ENCODE measurements at places on chromosomes 2 and 18. TPM values are rescaled to one million over a fixed set of nuclear protein-coding genes. Genes with fewer than 3 reads are reported as not detected.

The FBXO36 gene
- 3.4 TPM for total RNA-seq

The TUBB8B gene
- total RNA-seq = not detected

The ZNF396 gene
- 0.79 TPM for total RNA-seq

The KCNJ3 gene
- total RNA-seq = not detected

GRCh38 chr2:221204699-221205098, 367.4 kb downstream of the EPHA4 start:
- no peak for DNase-seq

- peak; percentile 84 for DNase-seq
These were observed 201.1 kb upstream of the FBXO11 start for GRCh38 chr2:48107326-48107925.

DNA sequence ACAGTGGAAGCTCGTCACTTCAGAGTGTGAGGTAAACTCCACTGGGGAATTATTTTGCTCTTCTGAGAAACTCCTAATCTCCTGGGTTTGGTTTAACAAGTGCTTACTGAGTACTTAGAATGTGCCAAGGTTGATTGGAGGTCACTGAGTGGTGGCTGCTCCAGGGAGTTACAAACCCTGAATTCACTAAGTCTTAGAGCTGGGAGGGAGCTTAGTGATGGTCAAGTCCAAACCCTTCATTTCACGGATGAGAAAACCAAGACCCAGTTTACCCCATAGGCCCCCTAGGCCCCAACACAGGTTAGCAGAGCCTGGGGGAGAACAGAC, 52.0 kb downstream of the SLC4A5 start:
- no peak for DNase-seq

DNA sequence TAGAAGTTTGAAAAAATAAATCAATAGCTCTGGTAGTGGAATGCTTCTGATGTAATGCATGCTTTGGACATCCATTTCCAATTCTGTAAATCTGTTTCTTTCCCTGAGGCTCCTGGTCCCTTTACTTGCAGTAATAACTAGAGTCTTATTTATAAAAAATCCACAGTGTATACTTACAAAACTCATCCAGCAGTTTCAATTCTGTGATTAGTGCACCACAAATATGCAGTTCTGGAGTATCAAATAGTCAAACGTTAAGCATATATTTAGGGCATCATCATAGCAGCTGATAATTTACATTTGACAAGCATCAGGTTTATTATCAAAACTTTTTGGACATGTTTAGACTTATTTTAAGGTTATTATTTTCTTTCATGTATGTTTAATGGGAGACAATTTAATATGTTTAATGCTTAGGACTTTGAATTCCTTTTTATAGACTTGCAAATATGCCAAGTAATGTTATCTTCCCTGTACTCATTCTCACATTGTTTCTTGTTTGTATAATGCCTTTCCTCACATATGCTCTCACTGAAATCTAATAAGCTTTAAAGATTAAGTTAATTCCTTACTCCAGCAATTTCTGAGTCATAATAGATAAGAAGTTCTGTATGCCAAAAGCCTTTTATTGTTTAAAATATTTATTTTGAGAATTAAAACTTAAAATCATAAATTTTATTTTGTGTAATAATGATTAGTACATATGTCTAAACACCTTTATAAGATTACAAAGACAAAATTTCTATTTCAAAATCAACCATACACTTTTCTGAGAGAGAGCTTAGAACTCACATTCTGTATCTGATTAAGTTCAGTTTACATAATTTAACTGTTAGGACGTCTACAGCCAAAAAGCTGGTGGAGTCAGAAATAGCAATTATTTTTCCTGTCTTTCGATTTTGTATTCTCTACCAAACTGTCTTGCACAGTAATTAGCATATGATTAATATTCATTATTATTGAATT, 341.5 kb upstream of the TMEFF2 start:
- DNase-seq = no peak

- no peak for DNase-seq
These were observed 672.2 kb upstream of the ACVR2A start for GRCh38 chr2:147172493-147173188.

DNA sequence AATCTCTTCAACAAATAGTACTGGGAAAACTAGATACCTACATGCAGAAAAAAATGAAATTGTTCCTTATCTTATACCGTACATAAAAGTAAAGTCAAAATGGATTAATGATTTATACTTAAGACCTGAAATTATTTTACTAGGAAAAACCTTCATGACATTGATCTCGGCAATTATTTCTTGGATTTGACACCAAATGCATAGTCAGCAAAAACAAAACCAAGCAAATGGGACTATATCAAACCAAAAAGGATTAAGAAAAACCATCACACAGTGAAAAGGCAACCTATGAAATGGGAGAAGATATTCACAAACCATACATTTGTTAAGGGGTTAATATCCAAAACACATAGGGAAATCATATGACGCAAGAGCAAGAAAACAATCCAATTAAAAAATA, 433.6 kb downstream of the LRATD1 start:
- DNase-seq = no peak

DNA sequence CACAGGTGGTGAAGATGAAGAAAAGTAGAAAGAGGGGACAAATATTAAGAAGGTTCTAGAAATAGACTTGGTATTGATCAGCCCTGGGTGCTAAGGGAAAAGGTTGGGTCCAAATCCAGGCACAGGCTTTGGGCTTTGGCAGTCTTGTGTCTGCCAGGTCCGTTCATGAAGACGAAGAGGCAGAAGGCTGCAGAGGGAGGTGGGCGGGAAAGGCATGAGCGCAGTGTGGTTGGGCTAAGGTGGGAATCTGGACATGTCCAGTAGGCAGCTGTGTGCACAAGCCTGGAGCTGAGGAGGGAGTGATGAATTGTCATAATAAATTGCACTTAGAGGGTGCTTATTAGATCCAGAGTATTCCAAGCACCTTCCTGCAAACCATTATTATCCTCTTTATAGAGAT, 105.7 kb upstream of the TEX51 start:
- DNase-seq = no peak

DNA sequence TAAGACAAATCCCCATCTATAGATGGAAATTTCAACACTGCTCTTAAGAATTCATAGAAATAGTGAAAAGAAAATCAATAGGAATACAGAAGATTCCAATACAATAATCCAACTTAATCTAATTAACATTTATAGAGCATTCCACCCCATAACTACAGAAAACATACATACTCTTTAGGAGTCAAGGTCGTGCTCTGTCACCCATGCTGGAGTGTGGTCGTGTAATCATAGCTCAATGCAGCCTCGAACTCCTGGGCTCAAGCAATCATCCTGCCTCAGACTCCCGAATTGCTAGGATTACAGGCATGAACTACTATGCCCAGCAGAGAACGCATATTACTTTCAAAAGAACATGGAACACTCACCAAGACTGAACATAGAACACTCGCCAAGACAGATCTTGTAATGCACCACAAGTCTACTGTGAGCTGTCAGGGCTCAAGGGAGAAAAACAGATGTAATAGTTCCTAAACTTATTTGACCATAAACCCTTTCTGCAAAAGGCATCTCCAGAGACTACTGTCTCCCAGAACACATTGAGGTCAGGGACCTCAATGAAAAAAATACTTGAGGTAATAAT, 14.1 kb downstream of the MEMO1 start:
- DNase-seq = no peak

DNA sequence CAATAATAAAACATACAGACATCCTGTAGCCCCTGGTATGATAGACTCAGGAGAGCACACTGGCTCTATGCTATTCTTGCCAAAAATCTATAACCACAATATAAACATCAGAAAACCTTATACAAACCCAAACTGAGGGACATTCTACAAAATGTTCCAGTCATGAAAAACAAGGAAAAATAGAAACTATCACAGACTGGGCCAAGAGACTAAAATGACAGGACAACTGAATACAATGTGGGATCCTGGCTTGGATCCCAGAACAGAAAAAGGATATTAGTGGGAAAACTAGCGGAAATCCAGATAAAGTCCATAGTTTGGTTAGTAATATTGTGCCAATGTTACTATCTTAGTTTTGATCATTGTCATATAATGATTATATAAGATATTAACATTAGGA, 29.6 kb upstream of the EPAS1 start:
- DNase-seq = no peak

DNA sequence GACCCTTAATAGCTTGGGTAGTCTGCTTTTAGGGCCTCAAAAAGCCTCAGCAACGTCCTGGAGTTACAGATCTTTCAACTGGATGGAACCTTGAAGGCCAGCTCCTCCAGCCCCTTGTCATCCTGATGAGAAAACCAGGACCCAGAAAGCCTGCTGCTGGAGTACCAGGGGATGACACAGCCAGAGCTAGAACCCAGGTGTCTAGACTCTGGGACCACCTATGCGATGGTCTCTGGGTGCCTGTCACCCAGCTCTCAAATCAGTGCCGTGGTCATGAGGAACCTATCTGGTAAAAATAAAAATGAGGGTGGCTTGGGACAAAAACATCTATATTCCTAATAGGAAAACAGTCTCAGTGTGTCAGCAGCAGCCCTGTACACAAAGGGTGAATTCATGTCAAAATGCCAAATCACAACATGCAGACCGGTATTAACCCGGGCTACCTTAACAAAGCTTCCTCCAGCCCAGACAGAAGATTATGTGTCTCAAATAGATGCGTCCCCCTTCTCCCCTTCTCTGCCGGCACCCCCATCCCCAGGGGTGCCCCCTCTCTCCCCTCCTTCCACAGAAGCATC, 28.5 kb downstream of the SMAD7 start:
- DNase-seq = no peak

- peak; percentile 38 for DNase-seq
These were observed 120.9 kb downstream of the DHRS9 start for GRCh38 chr2:169190197-169190775.

DNA sequence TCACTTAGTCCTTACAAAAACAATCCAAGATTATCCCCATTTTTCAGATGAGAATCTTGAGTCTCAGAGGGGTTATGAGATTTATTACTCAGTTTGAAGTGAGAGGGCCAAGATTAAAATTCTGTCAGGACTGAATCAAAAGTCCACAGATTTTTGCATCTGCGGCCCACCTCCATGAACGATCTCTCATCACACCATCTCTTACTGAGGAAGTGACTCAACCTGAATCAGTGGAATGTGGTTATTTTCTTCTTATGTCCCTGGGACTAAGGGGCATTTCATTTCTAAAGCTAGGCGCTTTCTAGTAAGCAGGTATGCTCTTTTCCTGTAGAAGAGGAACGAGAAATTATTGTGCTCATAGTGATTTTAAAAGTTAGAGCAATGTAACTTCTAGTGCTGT, 360.3 kb upstream of the SPHKAP start:
- peak; percentile 52 for DNase-seq

- DNase-seq = no peak
These were observed 143.2 kb downstream of the KLHL29 start for GRCh38 chr2:23528171-23528570.
